ENCODE measurements at places on chromosomes 2 and 18.

GRCh38 chr2:2797797-2798196 is 466.7 kb upstream of the MYT1L start:
- no peak for DNase-seq

DNA sequence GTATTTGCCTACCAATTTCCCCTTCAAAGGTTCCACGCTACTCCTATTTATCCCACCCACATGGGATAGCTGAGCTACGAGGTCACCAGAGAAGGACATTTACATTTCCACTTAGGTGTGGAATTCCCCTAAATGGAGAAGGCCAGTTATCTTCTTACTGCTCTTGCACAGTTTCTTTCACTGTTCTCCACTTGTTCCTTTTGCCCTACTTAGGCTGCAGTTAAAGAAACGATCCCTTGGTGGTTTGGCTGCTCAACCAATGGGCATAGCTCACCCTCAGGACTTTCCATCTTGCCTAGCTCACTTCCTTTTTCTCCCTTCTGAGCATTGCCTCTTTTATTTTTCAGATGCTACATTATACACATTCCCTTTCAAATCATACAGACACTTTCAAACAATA is 11.2 kb upstream of the NABP1 start:
- DNase-seq: no peak

DNA sequence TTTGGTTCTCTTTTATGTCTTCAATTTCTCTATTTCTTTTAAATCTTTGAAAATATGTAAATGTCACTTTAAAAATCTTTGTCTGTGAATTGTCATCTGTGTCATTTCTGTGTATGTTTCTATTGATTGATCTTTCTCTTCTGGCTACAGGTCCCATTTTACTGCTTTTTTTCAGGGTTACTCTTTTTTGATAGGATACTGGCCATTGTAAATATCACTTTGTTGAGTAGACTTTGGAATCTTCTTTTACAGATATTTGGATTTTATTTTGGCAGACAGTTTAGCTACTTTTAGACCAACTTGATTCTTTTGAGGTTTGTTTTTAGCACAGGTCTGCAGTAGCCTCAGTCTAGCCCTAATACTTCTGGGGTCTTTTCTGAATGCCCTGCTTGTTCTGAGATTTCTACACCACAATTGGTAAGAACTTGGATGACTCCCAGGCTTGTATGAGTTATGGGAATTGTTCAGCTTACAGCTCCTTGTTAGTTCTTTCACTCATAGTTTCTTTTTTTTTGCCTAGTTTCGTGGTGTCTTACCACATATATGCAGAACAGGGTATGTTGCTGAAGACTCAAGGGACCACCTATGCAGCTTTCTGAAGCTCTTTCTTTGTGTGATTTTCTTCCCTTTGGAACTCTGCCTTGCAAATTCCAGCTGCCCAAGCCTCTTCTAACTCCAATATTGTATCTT is 122.2 kb downstream of the QPCT start:
- no peak for DNase-seq

DNA sequence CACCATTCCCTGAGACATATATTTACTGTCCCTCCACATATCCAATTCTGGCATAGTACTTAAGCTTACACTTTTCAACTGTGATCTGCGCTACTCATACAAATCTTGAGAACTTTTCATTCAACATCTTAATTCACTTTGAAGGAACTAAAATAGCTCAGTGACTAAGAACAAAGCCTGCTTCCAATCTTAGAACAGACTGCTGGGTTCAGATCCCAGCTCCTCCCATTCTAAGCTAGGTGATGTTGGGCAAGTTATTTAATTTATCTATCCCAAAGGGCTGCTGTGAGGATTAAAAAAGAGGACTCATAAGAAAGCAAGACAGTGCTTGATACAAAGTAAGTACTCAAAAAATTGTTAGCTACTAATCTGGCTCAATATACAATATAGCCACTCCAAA is 57.9 kb downstream of the UGP2 start:
- DNase-seq: no peak

DNA sequence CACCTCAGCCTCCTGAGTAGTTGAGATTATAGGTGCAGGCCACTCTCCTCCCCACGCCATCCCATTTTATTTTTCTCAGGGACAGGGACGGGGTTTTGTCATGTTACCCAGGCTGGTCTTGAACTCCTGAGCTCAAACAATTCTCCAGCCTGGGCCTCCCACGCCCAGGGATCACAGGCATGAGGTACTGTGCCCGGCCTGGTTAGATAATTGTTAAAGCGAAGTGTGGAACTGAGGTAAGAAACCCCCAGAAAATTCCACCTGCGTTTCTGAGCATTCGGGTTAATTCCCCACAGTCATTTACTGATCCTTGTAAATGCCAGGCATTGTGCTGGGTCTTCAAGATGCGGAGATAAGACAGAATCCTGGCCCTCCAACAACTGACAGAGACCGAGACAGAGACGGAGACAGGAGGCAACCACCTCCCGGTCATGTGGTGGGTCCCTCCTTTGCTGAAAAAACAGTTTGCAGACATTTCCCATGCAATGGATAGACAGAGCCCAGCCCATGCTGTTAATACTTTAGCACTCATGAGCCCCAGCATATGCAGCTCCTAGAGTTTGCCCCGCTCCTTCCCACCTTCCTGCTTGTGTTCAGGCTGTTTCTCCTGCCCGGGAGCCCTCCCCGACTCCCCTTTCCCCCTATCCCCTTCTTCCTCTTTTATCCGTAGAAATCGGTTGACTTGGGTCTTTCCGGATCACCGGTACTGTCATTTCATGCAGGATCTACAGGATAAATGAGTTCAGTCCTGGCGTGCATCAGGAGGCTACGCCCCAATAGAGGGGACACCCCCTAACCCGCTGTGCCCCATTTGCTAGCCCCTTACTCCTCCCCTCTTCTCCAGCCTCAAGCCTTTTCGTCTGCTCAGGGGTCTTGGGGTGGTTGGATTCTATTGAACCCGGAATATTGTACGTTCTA is 1.6 kb upstream of the RHOB start:
- no peak for DNase-seq

GRCh38 chr18:24474406-24474805 is 14.0 kb downstream of the HRH4 start:
- no peak for DNase-seq

Data from stimulated activated CD4-positive, alpha-beta T cell treated with anti-CD3 and anti-CD28 coated beads, Interleukin-1b, Interleukin-23, amount 100 ng/mL, for 4 hours (primary cell).